ENCODE measurements at places on chromosomes 11 and 22. TPM values are rescaled to one million over a fixed set of nuclear protein-coding genes. Genes with fewer than 3 reads are reported as not detected.

Gene NPTXR
- total RNA-seq = 5.2 TPM

Gene MRGPRX3
- not detected for total RNA-seq

Gene KRTAP5-1
- total RNA-seq = not detected

Gene FXYD2
- total RNA-seq = 10.5 TPM

Gene CACNA1I
- 0.05 TPM for total RNA-seq

Gene TRIM6
- total RNA-seq = 4.2 TPM

Gene SEC14L6
- total RNA-seq = 0.95 TPM

Gene TMEM218
- total RNA-seq = 19.3 TPM

Gene OSM
- total RNA-seq = 0.94 TPM

Gene MCAM
- total RNA-seq = 56.8 TPM
